Daoy (cell line): ENCODE measurements at places on chromosomes 16 and 17. TPM values are rescaled to one million over a fixed set of nuclear protein-coding genes. Genes with fewer than 3 reads are reported as not detected.

Gene AGRP
- total RNA-seq = not detected in 2 replicates

DNA sequence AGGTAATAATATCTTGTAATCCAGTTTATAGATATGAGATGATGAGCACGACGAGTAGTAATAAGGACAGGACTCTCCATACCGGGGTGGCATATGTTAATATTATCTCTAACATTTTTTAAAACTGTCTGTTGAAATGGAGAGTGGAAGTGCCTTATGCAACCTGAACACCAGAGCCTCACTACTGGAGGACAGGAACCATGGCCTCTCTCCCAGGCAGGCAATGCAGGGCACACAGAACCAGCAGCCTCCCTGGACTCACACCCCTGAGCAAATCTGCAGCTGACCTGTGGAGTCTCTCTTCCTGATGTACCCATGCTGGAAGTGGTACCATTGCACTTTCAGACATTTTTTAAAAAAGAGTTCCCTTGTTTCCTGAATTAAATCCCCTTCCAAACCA is 55.2 kb upstream of the ERN1 start:
- no peak for DNase-seq

DNA sequence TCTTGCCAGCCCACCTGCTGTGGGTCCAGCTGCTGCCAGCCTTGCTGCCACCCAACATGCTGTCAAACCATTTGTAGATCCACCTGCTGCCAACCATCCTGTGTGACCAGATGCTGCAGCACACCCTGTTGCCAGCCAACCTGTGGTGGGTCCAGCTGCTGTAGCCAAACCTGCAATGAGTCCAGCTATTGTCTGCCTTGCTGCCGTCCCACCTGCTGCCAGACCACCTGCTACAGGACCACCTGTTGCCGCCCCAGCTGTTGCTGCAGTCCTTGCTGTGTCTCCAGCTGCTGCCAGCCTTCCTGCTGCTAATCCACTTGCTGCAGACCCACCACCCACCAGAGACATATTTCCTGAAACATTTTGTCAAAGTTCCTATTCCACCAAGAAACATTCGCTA is 641 bp downstream of the KRTAP9-1 start:
- DNase-seq = no peak

DNA sequence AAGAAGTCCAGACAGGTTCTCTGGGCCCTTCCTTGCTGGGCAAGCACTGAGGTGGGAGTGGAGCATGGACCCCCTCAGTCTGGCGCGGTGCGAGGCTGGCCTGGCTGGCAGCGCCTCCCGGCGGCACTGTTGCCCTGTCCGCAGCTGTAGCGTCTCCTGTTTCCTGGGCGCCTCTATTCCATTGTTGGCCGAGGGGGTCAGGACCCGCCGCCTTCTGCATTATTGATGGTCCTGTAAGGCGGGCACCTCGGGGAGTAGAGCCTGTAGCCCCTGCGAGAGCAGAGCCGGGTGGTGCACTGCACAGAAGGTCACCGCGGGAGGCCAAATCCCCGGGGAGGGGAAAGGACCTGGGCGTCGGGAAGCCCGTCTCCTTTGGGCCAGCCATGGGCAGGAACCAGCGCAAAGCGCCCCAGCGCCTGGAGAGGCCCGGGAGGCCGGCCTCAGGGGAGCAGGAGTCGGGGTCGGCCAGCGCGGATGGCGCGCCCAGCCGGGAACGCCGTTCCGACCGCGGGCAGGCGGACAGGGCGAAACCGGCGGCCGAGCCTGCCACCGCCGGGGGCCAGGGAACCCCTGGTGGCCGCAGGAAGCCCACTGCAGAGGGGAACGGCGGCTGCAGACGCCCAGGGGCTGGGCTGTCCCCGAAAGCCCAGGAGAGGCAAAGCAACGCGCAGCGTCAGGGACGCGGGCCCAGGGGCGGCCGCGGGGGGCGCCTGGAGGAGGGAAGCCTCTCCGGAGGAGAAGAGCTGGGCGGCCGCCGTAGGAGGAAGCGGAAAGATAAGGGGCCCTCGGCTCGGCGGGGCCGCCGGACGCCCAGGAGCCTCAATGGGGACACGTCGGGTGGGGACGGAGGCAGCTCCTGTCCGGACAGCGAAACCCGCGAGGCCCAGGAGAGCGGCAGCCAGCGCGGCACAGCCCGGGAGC is at the start of gene MYO15B:
Gene MYO15B (plus strand): TSS at position 126 of the 921 bp plus-strand sequence. CDS start 258 bp downstream, at position 384.
- peak; percentile 58 for DNase-seq

DNA sequence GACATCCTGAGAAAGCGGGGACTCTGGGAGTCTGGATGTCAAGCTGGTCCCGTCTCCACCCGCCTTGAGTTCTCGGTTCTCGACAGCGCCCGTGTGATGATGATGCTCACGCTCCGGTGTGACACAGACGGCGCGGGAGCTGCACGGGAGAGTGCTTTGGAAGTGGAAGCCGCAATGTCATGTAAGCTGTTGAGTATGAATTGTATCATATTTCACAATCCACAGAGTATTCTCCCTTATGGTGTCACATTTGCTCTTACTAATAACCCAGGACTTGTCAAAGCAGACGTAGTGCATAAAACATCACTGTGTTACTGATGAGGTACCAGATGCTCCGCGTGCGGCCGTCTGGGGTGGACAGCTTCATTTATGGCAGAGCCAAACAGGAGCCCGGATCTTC is 217.5 kb upstream of the CHMP6 start:
- DNase-seq = no peak

DNA sequence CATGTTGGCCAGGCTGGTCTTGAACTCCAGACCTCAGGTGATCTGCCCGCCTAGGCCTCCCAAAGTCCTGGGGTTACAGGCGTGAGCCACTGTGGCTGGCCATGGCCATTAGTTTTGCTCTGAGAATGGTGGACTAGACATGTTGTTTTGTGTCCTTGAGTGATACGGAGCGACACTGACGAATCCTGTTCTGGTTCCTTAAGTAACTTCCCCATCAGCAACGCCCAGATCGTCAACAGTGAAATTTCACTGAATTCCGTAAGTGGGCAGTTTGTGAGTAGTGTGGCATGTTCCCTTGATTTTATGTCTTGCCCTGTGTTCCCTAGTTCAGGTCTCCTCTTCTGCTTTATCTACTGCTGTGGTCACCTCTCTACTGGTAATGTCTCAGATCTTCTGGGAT is 67.4 kb downstream of the SNX29 start:
- no peak for DNase-seq

- no peak for DNase-seq
These were observed 112.5 kb upstream of the HLF start for GRCh38 chr17:55152236-55152635.

DNA sequence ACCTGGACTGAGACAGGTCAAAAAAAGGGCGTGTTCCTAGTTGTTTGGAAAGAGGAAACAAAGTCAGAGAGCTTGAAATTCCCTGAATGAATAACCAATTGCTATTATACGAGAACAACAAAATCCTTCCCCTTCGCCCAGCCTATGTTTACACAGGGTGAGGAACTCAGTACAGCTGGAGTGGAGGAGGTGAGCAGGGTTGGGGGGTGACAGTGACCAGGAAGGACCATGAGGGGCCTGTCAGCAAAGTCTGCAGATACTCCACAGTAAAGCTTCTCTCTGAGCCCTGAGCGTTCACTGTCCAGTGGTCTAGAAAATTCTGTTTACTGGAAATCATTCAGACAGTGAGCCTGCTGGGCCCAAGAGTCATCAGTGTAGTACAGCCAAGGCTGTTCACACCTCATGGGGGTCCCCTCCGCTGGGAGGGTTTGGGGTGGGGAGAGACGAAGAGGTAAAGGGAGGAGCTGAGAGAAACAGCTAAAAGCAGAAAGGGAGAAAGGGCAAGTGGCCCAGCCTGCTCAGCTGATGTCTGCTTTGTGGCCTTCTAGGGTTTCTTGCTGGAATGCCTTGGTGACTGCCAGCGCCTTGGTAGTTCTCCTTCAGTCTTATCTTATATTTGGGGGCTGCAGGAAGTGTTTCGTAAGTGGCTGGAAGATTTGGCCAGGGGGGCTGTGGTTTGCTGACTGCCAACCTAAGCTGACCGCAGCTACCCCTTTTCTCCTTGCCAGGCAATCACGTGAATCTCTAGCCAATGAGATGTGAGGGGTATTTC is 5.7 kb downstream of the DUSP3 start:
- DNase-seq = no peak

GRCh38 chr17:74491626-74492025 is 25.2 kb downstream of the CD300A start:
- DNase-seq = no peak
